ENCODE measurements at places on chromosomes 6 and 20.

DNA sequence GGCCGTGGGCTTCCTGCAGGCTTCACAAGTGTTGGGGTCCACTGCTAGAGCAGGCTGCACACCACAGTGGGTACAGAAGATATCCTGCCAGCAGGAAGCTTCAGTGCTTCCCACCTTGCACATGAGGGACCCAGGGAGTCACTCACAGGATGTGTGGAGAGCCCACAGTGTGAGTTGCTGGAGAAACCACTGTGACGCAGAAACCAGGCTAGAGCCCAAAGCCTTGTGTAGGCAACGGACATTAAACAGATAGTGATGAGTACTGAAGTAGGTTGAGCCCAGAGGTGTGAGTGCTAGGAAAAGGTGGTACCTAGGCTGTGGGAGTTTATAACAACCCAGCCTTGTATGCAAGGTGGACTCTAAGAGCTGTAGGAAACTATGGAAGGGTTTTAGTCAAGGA lies 18.9 kb upstream of the DEF6 start:
- no peak overlapping the region for H3K27ac ChIP-seq
- H3K27me3 ChIP-seq: no peaks in the 10 kb centered on the region
- H3K36me3 ChIP-seq: no peaks in the 10 kb centered on the region

GRCh38 chr6:135004399-135004798 lies 50.2 kb downstream of the HBS1L start:
- no peak overlapping the region for H3K27ac ChIP-seq
- no peak overlapping the region for H3K4me3 ChIP-seq
- no peaks in the 10 kb centered on the region for H3K27me3 ChIP-seq
- no peaks in the 10 kb centered on the region for H3K4me1 ChIP-seq
- H3K36me3 ChIP-seq: peaks cover 5% of the 10 kb centered on the region

DNA sequence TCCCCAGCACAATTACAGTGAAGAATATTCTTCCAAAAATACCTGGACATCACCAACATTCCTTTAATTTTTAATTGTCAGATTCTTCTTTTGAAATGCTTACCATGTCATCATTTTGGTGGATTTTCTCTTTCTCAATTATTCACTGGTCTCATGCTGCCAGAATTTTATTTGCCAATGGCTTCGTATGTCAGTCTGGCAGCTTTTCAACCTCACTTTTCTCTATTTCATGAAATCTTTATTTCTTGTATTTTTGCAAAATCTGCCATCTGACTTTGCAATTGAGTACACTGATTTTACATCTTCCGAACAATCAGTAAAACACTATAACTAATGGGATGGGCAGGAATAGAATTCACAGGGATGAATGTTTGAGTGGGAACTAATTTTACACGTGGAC lies 84.1 kb downstream of the BTBD9 start:
- no peaks in the 10 kb centered on the region for H3K4me1 ChIP-seq
- no peaks in the 10 kb centered on the region for H3K27me3 ChIP-seq
- no peak overlapping the region for H3K4me3 ChIP-seq
- DNase-seq: no peak

DNA sequence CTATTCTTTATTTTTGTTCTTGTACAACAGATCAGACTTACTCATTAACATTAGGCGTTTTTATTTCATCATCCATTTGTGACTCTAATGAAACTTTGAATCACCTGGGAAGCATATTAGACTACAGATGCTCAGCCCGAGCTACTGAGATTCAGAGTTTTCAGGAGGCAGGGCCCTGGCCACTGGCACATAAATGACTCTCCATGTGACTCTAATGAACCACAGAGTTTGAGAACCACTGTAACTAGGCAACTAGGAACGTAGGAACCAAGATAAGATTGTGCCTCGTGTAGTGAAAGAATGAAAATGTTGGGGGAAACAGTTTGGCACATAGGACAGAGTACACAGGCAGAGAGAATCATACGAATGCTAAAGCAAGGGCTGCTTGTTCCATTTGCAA lies 405.9 kb upstream of the BTBD3 start:
- H3K4me3 ChIP-seq: no peak overlapping the region
- H3K4me1 ChIP-seq: no peaks in the 10 kb centered on the region
- no peak for DNase-seq
- H3K27ac ChIP-seq: no peak overlapping the region
- no peaks in the 10 kb centered on the region for H3K36me3 ChIP-seq

GRCh38 chr6:39269961-39270360 lies 40.7 kb upstream of the KCNK5 start:
- H3K27me3 ChIP-seq: no peaks in the 10 kb centered on the region
- H3K27ac ChIP-seq: no peak overlapping the region
- H3K36me3 ChIP-seq: no peaks in the 10 kb centered on the region
